ENCODE measurements at places on chromosomes 12 and 14. TPM values are rescaled to one million over a fixed set of nuclear protein-coding genes. Genes with fewer than 3 reads are reported as not detected.

Gene ZNF385A
- total RNA-seq: 0.77 TPM

Gene MGP
- total RNA-seq: 47.7 TPM

Gene GALNT16
- total RNA-seq: 2.5 TPM

Gene ARMH4
- total RNA-seq: 5.1 TPM

Gene CNTN1
- total RNA-seq: 1.7 TPM

Gene KLHDC1
- total RNA-seq: 1.9 TPM

Gene ADAMTS20
- total RNA-seq: not detected

Gene GDF3
- total RNA-seq: not detected

Gene MAPK1IP1L
- 16.9 TPM for total RNA-seq

Gene LHX5
- not detected for total RNA-seq

Gene BCL11B
- not detected for total RNA-seq

Gene TIMM9
- total RNA-seq: 11.8 TPM

Gene LALBA
- not detected for total RNA-seq

Gene SMIM41
- total RNA-seq: not detected

Gene KRT1
- not detected for total RNA-seq

Gene ADAM21
- 1.5 TPM for total RNA-seq

Gene PGF
- 17.8 TPM for total RNA-seq

Gene C14orf132
- total RNA-seq: 20.9 TPM

Gene NGB
- total RNA-seq: not detected

Gene ALDH1L2
- total RNA-seq: 74.4 TPM

Gene FAM234B
- total RNA-seq: 9.2 TPM

Gene DPPA3
- not detected for total RNA-seq

Gene PTGES3
- 56.7 TPM for total RNA-seq

Gene LPAR5
- total RNA-seq: not detected

Gene LMNTD1
- 0.38 TPM for total RNA-seq

Gene CDKL1
- 2.9 TPM for total RNA-seq

Gene ZNF891
- total RNA-seq: 1.1 TPM

Gene FGF6
- total RNA-seq: not detected

Gene RERG
- total RNA-seq: 1.1 TPM

Gene JAG2
- total RNA-seq: 0.58 TPM

Gene MYO1A
- total RNA-seq: under 0.01 TPM

Gene NKX2-8
- not detected for total RNA-seq

Gene TTC6
- total RNA-seq: not detected

Gene ZC3H10
- 4.0 TPM for total RNA-seq

Gene BAZ2A
- total RNA-seq: 13.6 TPM

Gene PAPOLA
- 76.1 TPM for total RNA-seq

All from regular cardiac myocyte (primary cell).